ENCODE measurements at places on chromosomes 5 and 9. TPM values are rescaled to one million over a fixed set of nuclear protein-coding genes. Genes with fewer than 3 reads are reported as not detected.

DNA sequence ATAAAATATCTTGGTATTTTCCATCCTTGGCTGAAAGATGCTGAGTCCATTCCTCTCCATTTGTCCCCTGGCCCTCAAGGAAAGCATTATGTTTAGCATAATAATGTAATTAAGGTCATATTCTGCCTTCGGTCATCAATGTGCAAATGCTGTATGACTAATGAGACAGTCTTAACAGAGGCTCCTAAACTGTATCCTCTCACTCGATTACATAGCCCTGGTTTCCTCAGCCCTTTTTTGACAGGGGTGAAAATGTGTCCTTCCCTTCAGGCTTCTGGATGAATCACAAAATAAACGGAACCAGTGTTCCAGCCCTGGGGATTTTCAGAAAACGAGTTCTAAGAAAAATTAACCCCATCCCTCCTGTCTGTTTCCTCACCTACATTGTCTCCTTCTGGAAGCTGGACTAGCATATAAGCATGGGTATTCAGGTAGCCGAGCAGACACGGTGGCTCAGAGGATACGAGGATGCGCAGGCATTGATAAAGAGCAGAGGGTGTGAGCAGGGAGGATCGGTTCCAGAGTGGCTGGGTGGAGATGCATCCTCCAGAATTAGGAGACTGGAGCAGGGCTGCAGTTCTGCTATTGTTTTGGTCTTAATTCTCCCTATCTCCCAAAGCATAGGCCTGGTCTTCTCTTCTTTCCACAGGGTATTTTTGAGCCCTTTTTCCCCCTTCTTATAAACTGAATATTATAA is 742.9 kb downstream of the TLR4 start:
- H3K27ac ChIP-seq, result no peak overlapping the region
- no peaks in the 10 kb centered on the region for H3K27me3 ChIP-seq
- H3K4me1 ChIP-seq, result no peaks in the 10 kb centered on the region
- DNase-seq, result no peak

DNA sequence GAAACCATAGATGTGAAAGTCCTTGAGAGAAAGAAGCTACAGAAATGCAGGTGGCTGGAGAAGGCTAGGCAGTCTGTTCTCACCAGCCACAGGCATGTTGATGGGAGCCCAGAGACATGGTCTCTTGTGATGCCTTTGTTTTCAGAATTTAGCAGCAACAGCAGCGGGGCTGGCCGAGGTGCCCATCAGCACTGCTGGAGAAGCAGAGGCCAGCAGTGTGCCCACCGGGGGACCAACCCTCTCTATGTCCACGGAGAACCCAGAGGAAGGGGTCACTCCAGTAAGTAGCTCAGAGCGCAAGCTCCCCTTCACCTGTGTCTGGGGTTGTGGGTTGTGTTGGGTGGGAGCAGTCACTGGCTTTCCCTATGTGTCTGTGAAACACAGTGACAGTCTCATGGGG is 59.6 kb downstream of the COL15A1 start:
- no peak overlapping the region for H3K27ac ChIP-seq
- no peak overlapping the region for H3K4me3 ChIP-seq
- no peak for DNase-seq
- no peaks in the 10 kb centered on the region for H3K36me3 ChIP-seq
- H3K27me3 ChIP-seq, result no peaks in the 10 kb centered on the region

GRCh38 chr9:108746864-108747263 is 108.9 kb downstream of the ACTL7B start:
- no peaks in the 10 kb centered on the region for H3K36me3 ChIP-seq
- H3K27me3 ChIP-seq, result peaks cover 4% of the 10 kb centered on the region
- no peak for DNase-seq
- H3K4me3 ChIP-seq, result no peak overlapping the region

DNA sequence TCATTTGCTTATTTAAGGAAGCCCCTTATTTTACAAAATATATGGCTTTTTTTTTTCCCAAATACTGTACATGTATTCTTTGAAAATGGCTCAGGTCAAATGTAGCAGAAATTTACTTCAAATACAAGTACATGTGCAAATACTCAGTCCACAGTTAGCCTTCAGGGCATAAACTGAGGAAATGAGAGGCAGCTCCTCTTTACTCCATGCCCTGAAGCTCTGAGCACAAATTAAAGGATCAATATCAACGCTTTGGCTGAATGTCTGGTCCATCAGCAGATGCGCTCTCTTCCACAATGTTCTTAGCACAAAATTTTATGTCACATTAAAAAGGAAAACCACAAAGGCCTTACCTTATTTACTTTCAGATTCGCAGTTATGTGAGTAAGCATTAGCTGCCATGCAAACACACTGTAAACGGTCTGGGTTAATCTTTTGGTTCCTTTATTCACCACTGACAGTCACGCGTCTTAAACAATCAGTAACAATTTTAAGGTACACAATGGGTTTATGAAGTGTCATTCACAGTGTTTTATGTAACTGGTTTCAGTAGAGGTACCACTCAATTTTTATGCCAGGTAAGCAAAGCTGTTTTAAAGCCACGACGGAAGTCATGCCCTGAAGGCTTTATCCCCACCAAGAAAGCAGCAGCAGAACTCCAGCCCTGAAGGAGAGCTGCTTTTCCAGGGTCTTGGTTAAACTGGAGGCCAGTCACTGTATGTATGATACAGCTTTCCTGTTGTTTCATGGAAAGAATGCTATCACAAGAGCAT is 103.4 kb downstream of the OTULIN start:
- no peaks in the 10 kb centered on the region for H3K27me3 ChIP-seq
- H3K36me3 ChIP-seq, result peaks cover 16% of the 10 kb centered on the region
- no peak overlapping the region for H3K27ac ChIP-seq
- H3K4me3 ChIP-seq, result no peak overlapping the region
- no peak for DNase-seq
- peaks cover 2% of the 10 kb centered on the region for H3K4me1 ChIP-seq

- H3K36me3 ChIP-seq, result no peaks in the 10 kb centered on the region
- no peak for DNase-seq
- no peaks in the 10 kb centered on the region for H3K4me1 ChIP-seq
- no peak overlapping the region for H3K4me3 ChIP-seq
- H3K27me3 ChIP-seq, result no peaks in the 10 kb centered on the region
Observed at GRCh38 chr9:105973951-105974351, 279.6 kb downstream of the TMEM38B start.

GRCh38 chr5:104965006-104965405 is 1402.4 kb upstream of the NUDT12 start:
- no peak overlapping the region for H3K27ac ChIP-seq
- H3K27me3 ChIP-seq, result no peaks in the 10 kb centered on the region
- H3K36me3 ChIP-seq, result no peaks in the 10 kb centered on the region
- no peak for DNase-seq
- H3K4me3 ChIP-seq, result no peak overlapping the region

DNA sequence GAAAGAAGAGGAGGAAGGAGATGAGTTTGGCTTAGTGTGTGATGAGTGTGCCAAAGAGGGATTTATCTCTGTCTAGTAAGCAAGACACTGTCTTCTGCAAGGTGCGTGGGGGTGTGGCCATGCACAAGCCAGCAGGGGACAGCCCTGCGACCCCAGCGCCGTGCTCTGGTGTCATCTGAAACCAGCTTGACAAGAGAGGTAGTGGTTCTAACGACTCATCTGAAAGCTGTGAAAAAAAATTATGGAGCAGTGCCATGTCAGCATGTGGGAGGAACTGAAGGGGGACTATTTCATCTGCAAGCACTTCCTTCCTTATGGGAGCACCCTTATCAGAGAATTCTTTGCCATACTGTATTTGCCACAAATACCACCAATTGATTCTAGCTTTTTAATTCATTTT is 398.6 kb downstream of the PSAT1 start:
- H3K4me1 ChIP-seq, result no peaks in the 10 kb centered on the region
- no peaks in the 10 kb centered on the region for H3K36me3 ChIP-seq
- no peak overlapping the region for H3K4me3 ChIP-seq
- H3K27me3 ChIP-seq, result no peaks in the 10 kb centered on the region
- no peak for DNase-seq
- no peak overlapping the region for H3K27ac ChIP-seq

GRCh38 chr5:157750320-157750719 is 6.8 kb downstream of the LSM11 start:
- H3K27ac ChIP-seq, result no peak overlapping the region
- no peaks in the 10 kb centered on the region for H3K4me1 ChIP-seq
- no peaks in the 10 kb centered on the region for H3K27me3 ChIP-seq
- peaks cover 27% of the 10 kb centered on the region for H3K36me3 ChIP-seq
- no peak for DNase-seq

DNA sequence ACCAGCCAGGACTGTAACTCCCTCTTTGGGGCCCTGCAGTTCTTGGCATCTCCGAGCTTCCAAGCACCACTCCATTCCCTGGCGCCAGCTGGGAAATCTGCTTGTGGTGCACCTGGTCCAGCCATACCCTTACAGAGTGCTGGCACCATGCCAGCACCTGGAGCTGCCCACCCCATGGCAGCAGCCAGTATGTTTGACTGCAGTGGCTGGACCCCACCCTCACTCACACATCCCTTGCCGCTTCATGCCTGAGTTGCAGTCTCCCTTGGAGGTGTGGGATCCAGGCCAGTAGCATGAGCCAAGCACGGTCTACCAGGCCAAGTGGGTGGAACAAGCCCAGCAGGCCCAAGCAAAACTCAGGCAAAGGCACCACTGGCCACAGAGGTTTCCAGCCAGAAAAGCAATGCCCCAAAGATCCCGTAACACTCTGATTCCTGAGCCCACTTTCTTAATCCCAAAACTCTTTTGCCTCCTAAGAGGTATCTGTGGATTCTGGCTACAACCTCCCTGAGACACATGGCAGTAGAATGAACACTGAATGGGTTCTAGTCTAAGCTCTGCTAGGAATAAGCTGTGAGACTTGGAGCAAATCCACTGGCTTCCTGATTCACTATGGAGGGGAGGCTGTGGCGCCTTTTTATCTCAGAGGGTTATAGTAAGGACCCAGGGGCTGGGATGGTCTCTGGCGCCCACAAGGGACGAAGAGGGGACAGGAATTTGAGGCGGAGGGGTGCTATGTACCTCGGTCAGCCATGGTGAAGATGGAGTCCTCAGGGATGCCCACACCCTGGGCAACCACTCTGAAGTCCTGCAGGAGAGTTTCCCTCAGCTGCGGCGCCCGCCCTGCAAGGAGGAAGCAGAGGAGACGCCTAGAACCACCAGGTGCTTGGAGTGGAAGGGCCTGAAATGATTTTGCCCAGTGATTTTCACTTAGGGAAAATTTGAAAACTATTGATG is 5.6 kb downstream of the AMBP start:
- no peak overlapping the region for H3K4me3 ChIP-seq
- H3K27me3 ChIP-seq, result no peaks in the 10 kb centered on the region
- DNase-seq, result no peak
- no peaks in the 10 kb centered on the region for H3K36me3 ChIP-seq

- H3K4me1 ChIP-seq, result peaks cover 37% of the 10 kb centered on the region
- DNase-seq, result no peak
- H3K36me3 ChIP-seq, result no peaks in the 10 kb centered on the region
Observed at GRCh38 chr9:127723444-127723843, 7.6 kb downstream of the TTC16 start.

DNA sequence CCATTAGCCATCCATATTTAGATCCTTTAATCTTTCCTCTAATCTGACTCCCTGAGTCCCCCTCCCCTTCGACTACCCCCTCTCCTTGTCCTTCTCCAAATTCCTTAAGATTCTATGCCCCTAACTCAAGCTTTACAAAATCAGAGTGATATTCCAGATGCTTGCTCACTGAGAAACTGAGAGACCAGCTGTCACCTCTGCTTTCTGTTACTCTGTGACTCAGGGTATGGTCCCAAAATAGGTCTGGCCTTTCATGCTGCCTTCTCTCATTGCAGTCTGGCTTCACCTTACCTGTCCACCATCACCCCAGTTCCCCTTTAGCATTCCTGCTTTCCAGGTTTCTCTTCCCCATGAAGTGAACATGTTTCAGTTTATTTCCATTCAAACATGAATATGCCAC is 383.3 kb upstream of the SLC30A5 start:
- H3K27ac ChIP-seq, result no peak overlapping the region
- peaks cover 11% of the 10 kb centered on the region for H3K4me1 ChIP-seq
- H3K36me3 ChIP-seq, result no peaks in the 10 kb centered on the region
- no peak for DNase-seq
- H3K4me3 ChIP-seq, result no peak overlapping the region
- no peaks in the 10 kb centered on the region for H3K27me3 ChIP-seq

Gene PAX5
- 0.03 TPM for total RNA-seq

Gene ZDHHC11B
- total RNA-seq, result 14.8 TPM

Gene GRXCR2
- total RNA-seq, result not detected

Gene JAKMIP2
- total RNA-seq, result 0.74 TPM

Gene CDKN2A
- total RNA-seq, result 0.71 TPM

Gene CTSL
- 7.5 TPM for total RNA-seq

Gene GRM6
- total RNA-seq, result not detected
